ENCODE measurements at places on chromosomes 13 and 19.

DNA sequence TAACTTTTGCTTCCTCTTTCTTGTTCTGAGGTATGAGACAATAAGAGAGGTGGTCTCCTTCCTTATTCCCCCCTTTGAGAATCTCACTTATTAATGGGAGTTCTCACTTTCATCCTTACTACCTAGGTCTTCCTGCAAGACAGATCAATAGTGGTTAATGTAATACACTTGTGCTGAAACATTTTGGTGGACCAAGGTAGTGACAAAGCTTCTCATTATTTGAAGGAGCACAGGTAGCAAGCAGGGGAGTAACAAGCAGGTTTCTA is 17.9 kb downstream of the ZNF700 start:
- DNase-seq, result peak; percentile 12

DNA sequence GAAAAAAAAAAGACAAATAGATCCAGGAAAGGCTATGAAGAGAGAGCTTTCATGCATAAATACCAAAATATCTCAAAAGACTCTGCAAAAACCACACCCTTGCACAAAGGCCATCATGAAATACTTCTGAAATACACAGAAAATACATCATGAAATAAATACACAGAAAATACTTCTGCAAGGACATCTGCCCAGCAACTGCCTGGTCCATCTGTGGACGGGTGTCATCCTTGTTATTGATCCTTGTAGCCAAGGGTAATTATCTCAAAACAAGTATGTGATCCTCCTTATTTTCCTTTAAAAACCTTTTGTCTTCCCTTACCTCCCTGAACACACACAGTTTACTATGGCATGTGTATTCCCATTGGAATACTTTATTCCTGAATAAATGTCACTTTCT is 6.9 kb downstream of the USPL1 start:
- no peak for DNase-seq

DNA sequence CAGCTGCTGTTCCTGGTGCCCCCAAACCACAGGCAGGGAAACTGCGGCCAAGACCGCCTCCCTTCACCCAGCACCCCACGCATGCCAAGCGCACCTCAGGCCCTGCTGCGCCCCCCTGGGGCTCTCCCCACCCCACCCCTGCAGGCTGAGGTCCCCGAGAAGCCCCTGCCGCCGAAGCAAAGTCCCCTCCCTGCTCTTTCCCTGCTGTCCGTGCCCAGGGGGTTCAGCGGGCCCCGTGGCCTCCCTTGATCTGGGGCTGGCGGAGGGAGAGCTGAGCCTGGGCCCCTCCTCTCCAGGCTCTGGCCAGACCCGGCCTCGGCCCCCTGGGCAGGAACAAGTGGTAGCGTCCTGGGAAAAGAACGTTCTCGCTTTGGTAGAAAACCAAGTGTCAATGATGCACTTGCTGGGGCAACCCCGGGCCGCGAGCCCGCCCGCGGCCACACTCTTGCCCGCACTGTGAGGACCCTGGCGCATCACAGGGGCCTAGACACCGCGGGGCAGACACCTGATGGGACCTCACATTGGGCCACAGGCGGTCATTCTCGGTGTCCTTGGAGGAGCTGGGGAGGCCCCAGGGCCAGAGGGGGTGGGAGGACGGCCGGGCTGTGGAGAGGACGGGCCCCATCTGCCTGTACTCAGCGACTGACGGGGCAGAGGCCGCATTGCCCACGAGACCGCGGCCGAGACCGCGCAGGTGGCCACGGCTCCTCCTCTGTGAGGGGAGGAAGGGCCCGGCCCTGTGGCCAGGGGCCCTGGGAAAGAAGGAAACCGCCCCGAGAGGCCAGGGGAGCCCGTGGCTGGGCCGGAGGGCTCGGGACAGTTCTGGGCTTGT is 29.0 kb downstream of the GPX4 start:
- DNase-seq, result no peak

DNA sequence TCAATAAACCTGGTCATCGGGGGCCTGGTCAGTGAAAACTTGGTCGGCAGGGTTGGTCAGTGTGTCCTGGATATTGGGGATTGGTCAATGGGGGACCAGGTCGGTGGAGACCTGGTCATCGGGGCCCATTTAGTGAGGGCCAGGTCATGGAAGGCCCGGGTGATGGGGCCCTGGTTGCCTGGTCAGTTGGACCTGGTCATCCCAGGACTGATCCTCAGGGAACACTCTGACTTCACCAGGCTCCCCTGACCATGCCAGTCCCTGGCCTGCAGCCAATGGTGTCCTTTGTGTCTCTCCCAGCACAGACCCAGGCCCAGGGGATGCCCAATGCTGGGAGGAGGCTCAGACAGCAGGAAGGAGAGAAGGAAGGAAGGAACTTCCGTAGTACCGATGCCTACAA is 42.1 kb upstream of the TPM4 start:
- no peak for DNase-seq

DNA sequence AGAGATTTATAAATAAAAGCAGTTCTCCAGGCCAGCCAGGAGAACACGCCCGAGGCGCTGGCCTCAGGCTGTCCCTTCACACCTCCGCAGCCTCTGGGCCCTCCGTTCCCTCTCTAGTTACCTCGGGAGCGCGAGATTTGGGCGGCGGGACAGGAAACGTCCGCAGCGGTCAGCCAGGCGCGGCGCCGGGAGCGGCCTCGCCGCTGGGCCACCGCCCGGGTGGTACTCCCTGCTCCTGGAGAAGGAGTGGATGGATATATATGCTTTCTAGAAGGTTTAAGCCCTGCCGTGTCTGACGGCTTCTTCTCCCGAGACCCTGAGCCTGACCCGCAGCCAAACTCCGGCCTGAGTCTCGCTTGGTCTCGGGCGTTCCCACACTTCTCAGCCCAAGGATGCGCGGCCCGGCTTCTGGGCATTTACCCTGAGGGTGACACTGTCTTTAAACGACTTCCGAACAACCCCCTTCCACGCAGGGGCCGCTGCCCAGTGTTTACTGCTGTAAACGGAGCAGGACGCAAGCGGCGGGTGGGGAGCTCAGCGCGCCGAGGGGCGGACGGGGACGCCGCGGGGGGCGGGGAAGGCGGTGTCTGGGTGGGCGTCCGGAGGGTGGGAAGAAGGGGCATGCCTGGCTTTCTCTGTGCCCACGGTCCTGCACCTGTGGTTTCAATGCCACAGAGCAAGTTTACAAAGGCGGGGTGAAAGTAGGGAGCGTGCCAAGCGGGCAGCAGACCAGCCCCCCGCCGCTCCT is 2.0 kb upstream of the ZIC2 start:
- peak; percentile 70 for DNase-seq

GRCh38 chr19:42480335-42481095 is 37.8 kb upstream of the CXCL17 start:
- DNase-seq, result no peak

DNA sequence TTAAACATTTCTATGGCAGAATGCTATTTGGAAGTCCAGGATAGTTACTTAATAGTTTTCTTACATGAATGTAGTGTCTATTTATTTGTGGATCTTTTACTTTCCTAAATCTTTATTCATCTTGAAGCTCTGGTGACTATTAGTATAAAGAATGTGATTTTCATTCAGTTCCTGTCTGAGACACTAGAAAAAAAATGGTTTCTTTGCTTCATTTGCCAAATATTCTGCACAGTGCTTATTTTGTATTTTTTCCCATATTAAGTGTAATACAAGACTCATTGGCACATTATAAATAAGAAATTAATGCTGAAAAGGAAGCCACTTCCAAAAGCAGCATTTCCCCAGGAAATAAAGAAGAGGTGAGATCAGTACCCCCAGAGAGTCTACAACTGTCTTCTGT is 109.8 kb downstream of the POSTN start:
- no peak for DNase-seq

DNA sequence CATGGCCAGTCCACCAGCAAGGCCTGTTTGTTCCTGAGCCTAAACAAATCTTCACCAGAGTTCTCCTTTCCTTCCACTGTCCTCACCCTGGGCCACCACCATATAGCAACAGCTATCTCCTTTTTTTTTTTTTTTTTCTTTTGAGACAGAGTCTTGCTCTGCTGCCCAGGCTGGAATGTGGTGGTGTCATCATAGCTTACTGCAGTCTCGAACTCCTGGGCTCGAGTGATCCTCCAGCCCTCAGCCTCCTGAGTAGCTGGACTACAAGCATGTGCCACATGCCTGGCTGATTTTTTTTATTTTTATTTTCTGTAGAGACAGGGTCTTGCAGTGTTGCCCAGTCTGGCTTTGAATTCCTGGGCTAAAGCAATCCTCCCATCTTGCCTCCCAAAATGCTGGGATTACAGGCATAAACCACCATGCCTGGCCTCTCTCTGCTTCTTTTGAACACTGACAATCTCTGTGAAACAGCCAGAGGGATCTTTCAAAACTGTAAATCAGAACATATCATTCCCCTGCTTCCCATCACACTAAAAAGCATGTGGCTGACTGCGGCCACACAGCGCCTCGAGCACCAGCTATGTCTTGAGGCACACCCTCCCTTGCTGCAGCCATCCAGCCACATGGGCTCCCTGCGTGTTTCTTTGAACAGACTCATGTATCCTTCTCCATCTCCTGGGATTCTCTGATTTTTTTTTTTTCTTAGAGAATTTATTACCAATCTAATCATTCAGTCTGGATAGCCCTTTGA is 110.6 kb downstream of the SIPA1L3 start:
- DNase-seq, result no peak

- no peak for DNase-seq
These were observed 155.6 kb upstream of the IRS2 start for GRCh38 chr13:109941951-109942350.

DNA sequence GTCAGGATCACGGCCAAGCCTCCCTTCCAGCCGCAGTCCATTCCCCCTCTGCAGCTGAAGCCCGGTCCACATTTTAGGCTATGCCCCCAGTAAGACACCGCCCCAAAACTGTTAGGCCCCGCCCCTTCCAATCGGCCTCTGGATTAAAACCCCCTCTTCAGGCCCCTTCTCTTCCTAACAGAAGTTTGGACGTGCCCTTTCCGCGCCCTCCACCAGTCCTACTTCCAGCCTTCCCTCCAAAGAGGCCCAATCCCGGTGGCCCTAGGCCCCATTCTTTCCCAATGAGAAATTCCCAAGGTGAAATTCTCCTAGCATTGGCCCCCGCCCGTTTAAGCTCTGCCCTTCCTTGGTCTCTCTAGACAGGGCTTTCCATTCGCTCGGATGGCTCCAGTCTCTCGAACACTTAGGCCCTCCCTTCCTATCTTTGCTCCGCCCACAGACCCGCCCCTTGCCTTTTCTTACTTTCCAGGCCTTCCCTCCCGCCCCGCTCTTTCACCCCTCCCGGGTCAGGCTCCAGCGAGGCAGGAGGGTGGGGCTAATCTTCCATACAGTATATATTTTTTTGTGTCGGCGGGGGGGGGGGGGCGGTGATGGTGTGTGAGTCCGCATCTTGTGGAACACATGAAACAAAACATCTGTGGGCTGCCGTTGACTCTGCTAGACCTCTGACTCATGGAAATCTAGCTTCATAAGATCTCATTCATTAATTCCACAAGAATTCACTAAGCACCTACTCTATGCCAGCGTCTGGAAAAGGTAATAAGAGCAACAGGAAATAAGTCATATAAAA is 13.6 kb downstream of the LTBP4 start:
- peak; percentile 75 for DNase-seq

GRCh38 chr13:49410477-49410876 is 33.4 kb downstream of the CAB39L start:
- DNase-seq, result no peak

DNA sequence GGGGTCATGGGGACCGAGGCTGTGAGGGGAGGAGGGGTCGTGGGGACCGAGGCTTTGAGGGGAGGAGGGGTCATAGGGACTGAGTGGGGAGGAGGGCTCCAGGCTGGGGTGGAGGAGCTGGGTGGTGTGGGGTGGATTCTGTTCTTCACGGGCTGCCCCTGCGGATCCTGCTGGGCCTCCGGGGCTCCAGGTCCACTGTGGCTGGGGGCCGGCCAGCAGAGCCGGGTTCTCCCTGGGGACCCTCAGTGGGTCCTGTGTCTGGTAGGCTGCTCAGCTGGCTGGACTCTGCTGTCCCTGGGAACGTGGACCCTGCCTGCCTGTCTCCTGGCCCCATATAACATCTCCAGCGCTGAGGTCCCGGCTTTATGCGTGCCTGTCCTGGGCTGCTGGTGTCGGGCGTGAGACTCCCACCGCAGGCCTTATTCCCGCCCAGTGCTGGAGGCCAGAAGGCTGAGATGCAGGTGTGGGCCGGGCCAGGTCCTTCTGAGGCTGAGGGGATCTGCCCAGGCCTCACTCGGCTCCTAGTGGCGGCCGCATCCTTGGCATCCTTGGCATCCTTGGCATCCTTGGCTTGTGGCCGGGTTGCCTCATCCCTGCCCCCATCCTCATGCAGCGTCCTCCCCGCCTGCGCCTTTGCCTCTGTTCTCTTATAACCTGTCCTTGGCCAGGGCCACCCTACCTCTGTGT is 19.8 kb upstream of the GNA15 start:
- DNase-seq, result no peak

DNA sequence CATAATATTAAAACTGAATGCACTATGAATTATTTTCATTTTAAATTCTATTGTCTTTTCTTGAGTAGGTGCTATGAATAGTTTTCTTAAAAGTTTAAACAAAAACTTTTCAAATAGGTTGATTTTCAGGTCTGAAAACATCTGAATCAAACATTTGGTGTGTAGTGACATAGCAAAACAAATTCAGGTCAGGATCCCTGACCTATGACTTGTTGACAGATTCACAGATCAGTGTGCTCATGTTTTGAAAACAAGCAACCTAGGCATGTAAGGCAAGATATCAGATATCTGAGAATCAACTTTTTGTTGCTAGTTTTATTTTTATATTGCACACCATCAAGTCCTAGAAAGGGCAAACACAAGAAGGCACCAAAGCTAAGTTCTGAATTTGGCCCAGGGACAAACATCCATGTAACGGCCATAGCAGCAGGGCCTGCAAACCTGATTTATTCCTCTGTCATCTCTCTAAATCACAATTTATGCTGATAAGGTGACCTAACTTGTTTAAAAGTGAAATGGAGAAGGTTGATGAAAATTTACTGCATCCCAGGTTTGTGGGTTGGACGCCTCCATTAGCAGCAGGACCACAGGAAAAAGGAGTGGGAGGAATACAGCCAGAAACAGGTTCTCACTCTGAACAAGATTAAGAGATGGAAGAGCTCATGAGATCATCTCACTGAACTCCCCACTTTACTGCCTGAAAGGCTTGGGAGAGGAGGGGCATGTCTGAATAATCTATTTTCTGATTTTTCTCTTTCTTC is 337.7 kb downstream of the KCNRG start:
- DNase-seq, result no peak

- DNase-seq, result no peak
These were observed 1048.4 kb downstream of the SLITRK1 start for GRCh38 chr13:82833923-82834322.

DNA sequence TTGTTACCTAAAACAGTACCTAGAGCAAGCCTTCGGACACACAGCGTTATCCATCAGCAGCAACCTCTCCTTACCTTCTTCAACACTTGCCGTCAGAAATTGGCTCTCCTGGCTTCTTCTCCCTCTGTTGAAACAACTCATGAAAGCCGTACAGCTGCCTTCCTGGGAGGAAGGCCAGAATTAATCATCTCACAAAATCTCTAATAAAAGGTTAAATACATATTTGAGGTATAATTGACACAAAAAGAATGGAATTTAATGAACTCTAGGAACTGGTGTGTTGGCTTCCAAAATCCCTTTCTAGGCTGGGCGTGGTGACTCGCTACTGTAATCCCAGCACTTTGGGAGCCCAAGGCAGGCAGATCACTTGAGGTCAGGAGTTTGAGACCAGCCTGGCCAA is 37.3 kb upstream of the GTF2F2 start:
- no peak for DNase-seq

Data from right kidney (tissue), 9 donors.